HFFc6 (cell line): ENCODE measurements at places on chromosomes 3 and 15. TPM values are rescaled to one million over a fixed set of nuclear protein-coding genes. Genes with fewer than 3 reads are reported as not detected.

DNA sequence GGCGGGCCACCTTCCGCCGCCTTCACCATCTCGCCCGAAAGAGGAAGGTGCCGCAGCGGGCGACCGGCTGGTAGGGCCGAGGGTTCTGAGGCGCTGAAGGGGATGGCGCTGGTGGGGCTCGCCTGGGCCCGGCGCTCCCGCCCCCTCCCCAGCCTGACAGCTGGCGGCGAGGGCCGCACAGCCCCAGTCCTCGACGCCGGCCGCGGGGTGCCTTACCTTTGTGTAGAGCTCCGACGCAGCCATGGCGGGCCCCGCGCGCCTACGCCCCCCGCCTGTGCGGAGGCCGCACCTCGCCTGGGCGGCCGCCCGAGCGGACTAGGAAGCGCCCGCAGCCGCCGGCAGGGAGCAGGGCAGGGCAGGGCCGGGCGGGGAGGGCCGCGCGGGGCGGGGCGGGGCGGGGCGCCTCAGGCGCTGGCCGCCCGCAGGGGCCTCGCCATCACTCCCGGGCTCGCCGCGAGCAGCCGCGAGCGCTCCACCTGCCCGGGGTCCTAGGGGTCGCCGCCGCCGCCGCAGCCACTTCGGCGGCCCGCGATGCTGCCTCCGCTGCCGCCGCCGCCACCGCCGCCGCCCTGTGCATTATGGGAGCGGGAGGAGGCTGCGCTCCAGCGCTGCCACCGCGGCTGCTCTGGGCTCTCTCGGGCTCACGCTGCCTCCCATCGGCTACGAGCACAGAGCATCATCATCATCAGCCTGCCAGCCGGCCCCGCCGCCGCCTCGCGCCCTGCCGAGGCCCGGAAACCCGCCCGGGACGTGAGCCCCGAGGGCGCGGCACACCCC is at the start of gene MYO5A:
Gene MYO5A, minus strand, starts transcription at position 317 of the 777 bp plus-strand sequence. Its CDS starts 74 bp downstream, at position 243.
- H3K27ac ChIP-seq = peak within 1 kb of the TSS; percentile 89
- peak within 1 kb of the TSS; percentile 96 for H3K4me3 ChIP-seq
- peaks cover 9% of the 10 kb centered on the region for H3K36me3 ChIP-seq
- peaks cover 50% of the 10 kb centered on the region for H3K4me1 ChIP-seq

DNA sequence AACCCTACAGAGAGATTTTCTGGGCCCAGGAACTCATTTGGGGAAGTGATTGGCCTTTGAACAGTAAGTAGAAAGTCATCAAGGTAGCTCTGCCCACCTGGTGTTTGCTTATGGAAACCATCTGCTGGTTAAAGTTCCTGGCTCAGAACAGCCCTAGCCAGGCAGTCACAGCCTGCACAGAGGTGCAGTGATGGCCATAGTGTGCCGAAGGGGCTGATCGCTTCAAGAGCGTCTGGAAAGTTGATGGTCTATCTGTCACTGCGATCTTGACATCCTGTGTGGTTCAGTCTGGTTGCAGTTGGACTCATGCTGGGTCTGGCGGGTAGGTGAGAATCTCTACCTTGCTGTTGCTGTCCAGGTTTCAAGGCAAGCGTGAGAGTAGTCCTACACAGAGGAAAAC is 151.6 kb downstream of the SLCO3A1 start:
- DNase-seq = no peak
- no peak overlapping the region for H3K4me3 ChIP-seq
- 0 out of 2 replicates have a peak, but pooled peaks cover 3% of the 10 kb centered on the region for H3K27me3 ChIP-seq
- H3K36me3 ChIP-seq = no peaks in the 10 kb centered on the region

CCDC39 gene
- not detected in 3 replicates for total RNA-seq

- H3K4me1 ChIP-seq = peaks cover 44% of the 10 kb centered on the region
- H3K36me3 ChIP-seq = no peaks in the 10 kb centered on the region
- no peak overlapping the region for H3K4me3 ChIP-seq
- no peak overlapping the region for H3K27ac ChIP-seq
Observed at GRCh38 chr3:125148836-125149235, 63.7 kb downstream of the SLC12A8 start.

DNA sequence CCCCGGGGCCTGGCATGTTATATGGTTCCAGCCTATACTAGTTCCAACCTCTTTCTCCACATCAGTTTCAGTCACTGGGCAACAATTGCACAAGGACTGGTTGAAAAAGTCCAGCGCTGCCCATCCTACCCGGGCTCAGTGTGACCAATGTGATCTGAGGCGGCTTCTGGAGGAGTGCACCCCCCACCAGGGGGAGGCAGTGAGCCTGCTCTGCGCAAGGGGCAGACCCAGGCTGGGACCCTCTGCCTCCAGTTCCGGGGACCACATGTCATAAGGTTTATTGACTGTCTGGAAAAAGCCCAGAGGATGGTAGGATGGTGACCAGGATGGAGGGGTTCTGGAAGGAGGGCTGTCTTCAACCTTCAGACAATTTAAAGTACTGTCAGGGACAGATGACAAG is 25.6 kb upstream of the NR2E3 start:
- no peak overlapping the region for H3K4me3 ChIP-seq
- no peak for DNase-seq
- peaks cover 11% of the 10 kb centered on the region for H3K27me3 ChIP-seq
- no peaks in the 10 kb centered on the region for H3K36me3 ChIP-seq

SLC38A3 gene
- total RNA-seq = not detected in 3 replicates

DNA sequence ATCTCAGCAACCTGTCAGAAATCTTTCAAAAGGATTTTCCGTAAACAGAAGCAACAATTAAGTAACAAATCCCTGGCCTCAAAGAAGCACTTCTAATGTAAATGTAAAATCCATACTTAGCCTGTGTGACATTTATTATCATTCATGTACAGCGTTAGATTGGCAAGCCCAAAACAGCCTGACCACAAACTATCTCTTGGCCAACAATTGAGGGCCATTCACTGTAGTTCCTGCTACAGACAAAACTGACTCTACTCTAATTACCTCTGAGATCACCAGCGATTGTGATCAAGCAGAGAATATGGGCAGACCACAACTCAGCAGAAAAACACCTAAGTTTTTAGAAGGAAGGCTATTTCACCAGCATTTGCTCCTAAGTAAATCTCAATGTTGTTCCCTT is 9.2 kb downstream of the SHQ1 start:
- no peak overlapping the region for H3K27ac ChIP-seq
- H3K36me3 ChIP-seq = peaks cover 10% of the 10 kb centered on the region
- H3K4me1 ChIP-seq = peaks cover 4% of the 10 kb centered on the region
- no peak for DNase-seq
- no peak overlapping the region for H3K4me3 ChIP-seq
